ENCODE measurements at places on chromosomes 12 and 14. TPM values are rescaled to one million over a fixed set of nuclear protein-coding genes. Genes with fewer than 3 reads are reported as not detected.

GRCh38 chr12:105253866-105254513, 18.0 kb upstream of the APPL2 start:
- no peak for DNase-seq

The ZDHHC22 gene
- total RNA-seq: not detected

The AQP2 gene
- total RNA-seq: not detected

The SSPN gene
- 67.8 TPM for total RNA-seq

- DNase-seq: no peak
Measured at GRCh38 chr14:45877981-45878380, 625.0 kb upstream of the MIS18BP1 start.

Measured in esophagus muscularis mucosa (tissue), 4 donors.